Hypothalamus (tissue), 51 donors: ENCODE measurements at places on chromosomes 6 and 20.

- DNase-seq: no peak
Measured at GRCh38 chr6:136007345-136007744, 155.8 kb downstream of the PDE7B start.

DNA sequence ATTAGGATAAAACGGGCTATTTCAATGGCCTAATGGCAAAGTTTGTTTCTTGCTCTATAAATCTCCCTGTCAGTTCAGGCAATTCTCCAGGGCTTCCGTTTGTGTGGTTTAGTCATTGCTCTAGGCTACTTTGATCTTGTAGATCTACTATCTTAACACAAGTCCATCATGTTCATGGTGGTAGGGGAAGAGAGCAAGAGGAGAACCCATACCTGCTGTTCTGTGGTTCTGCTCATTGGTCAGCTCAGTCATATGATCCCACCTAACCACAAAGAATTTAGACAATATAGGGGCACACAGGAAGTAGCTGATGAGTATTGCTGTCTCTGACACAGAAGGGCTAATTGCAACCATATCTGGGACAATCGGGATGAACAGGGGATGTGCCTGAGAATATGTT, 4.9 kb upstream of the DEK start:
- DNase-seq: no peak

GRCh38 chr6:11389977-11390376, 147.6 kb upstream of the TMEM170B start:
- no peak for DNase-seq

- DNase-seq: no peak
Measured at GRCh38 chr6:159493231-159493897, 199.7 kb downstream of the SOD2 start.

DNA sequence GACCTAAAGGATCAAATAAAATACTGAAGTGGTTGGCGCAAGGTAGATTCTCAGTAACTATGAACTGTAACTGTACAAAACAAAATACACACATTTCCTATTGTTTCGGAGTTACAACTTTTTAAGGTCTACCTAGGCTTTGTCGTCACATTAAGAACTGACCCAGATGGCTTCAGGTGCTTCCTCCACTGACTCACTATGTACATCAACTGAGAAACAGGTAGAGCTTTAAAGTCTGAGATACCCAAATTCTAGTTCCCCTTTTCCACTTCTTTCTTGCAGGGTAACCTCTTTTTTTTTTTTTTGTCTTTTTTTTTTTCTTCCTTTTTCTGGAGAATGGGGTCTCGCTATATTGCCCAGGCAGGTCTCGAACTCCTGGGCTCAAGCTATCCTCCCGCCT, 5.5 kb downstream of the SNRPB start:
- no peak for DNase-seq
